Effector memory CD8-positive, alpha-beta T cell (primary cell): ENCODE measurements at places on chromosomes 12 and 14.

- no peak for DNase-seq
These were observed 92.1 kb upstream of the BMP4 start for GRCh38 chr14:54048736-54049135.

DNA sequence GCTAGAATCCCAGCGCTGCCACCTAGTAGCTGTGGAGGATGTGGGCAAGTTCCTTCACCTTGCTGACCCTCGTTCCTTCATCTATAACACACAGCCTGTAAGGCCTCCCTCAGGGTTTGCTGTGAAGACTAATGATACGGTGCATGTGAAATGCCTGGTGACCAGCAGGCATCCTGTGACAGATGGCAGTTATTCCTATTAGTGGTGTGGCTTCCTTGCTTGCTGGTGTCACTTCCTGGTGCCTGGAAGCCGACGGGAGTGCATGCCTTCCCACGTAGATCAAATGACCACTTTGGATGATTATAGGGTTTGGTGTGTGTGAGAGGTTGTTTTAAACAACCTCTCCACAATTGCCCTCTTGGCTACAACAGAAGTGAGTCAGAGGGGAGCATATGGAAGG, 894.9 kb downstream of the VRK1 start:
- DNase-seq, result no peak

GRCh38 chr14:38122241-38122640, 85.5 kb upstream of the SSTR1 start:
- no peak for DNase-seq

DNA sequence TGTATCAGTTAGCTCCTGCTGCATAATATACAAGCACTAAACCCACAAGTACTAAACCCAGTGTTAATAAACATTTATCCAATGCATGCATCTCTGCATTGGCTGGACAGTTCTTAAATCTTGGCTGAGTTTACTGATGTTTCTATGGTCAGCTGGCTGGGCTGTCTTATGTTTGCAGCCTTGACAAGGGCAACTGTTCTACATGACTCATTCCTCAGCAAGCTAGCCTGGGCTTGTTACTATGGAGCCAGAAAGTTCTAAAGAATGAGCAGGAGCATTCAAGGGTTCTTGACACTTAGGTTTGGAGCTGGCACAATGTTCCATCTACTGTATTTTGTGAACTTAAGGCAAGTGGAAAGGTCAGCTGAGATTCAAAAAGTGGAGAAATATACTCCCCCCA, 199.1 kb downstream of the GLT1D1 start:
- DNase-seq, result no peak

DNA sequence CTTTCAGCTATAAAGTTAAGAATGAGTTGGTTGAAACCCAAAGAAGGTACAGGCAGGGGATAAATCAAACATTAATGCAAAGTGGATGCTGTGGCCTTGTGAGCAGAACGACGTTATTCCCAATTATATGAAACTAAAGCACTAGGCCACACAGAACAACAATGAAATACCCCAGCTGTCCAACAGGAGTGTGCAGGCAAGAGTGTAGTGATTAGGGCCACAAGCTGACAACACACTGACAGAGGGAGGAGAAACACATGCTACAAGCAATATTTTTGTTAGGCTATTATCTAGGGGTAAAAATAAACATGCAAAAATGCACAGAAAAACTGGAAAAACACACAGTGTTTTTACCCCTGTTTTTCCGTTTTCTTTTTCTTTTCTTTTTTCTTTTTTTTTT, 15.0 kb downstream of the MAP3K9 start:
- no peak for DNase-seq

DNA sequence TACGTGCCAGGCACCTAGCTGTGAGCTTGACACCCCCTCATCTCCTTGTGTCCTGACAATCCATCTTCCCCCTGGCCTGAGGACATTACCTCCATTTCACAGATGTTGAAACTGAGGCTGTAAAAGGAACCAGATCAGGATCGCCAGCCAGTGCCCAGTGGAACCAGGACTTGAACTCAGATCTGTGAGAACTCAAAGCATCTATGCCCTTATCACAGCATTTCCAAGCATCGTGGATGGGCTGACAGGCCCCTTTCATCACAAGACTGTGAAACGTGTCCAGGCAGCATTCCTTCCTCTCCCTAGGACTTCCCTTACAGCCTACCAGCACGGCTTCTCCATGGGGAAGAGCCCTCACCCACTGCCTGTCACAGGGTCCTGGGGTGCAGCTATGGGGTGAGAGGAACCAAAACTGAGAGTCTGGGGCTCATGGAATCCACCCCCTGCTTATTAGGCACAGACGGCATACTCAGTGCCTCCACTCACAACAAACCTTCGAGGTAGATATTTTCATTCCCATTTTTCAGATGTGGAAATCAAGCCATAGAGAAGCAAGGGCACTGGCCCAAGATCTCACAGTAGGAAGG, 26.9 kb downstream of the CMKLR1 start:
- DNase-seq, result no peak

DNA sequence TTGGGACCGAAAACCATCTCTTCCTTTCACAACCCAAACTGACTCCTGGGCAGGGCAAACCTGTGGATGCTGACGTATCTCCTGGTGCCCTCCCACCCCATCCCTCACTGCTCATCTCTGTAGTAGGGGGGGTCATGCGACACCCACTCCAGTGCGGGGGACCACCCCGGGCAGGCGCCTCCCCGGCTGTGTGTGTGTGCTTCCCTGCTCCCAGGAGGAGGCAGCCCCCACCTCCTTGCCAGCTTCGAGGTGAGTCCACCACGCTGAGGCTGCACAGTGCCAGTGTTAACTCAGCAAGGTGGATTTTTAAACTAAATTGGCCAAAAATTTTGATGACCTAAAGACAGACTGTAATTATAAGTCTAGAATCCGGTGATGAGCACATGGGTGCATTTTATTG, 46.2 kb upstream of the BEGAIN start:
- DNase-seq, result no peak
